Fibroblast of skin of back (primary cell): ENCODE measurements at places on chromosomes 13 and 19.

GRCh38 chr19:58328999-58329398 is 2.2 kb downstream of the ZSCAN22 start:
- no peak for DNase-seq

- no peak for DNase-seq
Observed at GRCh38 chr19:56116606-56117005, 4.5 kb downstream of the ZNF787 start.

- no peak for DNase-seq
Observed at GRCh38 chr13:73703606-73704005, 430.6 kb downstream of the KLF12 start.

DNA sequence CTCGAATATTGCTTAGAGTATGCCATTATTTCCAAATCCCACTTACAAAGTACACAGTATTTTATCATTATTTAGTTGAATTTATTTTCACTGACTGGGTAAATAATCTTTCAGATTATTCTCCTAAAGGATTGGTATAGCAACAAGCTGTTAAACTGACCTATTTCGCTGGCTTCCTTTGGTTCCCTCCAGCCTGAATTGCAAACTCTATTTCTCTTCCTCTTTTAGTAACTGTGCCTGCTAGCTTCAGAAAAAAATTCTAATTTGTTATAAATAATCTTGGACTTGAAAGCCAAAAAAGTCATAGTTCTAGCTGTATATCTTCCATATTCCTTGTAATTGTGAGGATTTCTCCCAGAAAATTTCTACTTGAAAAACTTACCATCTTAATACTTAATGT is 15.0 kb upstream of the CCNA1 start:
- DNase-seq: no peak

- no peak for DNase-seq
Observed at GRCh38 chr13:112624602-112625430, 36.9 kb upstream of the TUBGCP3 start.
